ENCODE measurements at places on chromosomes 3 and 15. TPM values are rescaled to one million over a fixed set of nuclear protein-coding genes. Genes with fewer than 3 reads are reported as not detected.

- peak; percentile 33 for DNase-seq
- peaks cover 5% of the 10 kb centered on the region for H3K4me1 ChIP-seq
- H3K27me3 ChIP-seq, result no peaks in the 10 kb centered on the region
Observed at GRCh38 chr3:24145981-24146822, 201.1 kb downstream of the NR1D2 start.

The IL17RB gene
- not detected for total RNA-seq

DNA sequence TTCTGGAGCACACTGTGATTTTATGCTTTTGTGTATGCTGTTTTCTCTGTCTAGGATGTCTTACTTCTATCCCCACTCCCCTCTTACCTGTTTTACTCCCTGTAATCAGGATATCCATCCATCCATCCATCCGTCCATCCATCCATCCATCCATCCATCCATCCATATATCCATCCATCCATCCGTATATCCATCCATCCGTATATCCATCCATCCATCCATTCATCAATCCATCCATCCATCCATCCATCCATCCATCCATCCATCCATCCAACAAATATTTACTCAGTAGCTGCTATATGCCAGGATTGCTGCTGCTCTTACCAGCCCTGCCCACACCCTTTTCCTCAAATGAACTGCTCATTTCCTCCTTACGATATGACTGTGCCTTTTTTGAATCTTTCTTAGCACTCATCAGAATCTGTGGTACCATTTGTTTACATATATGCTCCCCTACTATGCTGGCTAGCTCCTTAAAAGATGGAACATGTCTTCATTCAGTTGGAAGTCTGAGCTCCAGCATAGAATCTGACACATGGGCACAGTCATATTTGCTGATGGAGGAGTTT is 35.2 kb downstream of the USP13 start:
- no peak overlapping the region for H3K4me3 ChIP-seq
- DNase-seq, result no peak
- H3K27ac ChIP-seq, result no peak overlapping the region
- H3K27me3 ChIP-seq, result no peaks in the 10 kb centered on the region

DNA sequence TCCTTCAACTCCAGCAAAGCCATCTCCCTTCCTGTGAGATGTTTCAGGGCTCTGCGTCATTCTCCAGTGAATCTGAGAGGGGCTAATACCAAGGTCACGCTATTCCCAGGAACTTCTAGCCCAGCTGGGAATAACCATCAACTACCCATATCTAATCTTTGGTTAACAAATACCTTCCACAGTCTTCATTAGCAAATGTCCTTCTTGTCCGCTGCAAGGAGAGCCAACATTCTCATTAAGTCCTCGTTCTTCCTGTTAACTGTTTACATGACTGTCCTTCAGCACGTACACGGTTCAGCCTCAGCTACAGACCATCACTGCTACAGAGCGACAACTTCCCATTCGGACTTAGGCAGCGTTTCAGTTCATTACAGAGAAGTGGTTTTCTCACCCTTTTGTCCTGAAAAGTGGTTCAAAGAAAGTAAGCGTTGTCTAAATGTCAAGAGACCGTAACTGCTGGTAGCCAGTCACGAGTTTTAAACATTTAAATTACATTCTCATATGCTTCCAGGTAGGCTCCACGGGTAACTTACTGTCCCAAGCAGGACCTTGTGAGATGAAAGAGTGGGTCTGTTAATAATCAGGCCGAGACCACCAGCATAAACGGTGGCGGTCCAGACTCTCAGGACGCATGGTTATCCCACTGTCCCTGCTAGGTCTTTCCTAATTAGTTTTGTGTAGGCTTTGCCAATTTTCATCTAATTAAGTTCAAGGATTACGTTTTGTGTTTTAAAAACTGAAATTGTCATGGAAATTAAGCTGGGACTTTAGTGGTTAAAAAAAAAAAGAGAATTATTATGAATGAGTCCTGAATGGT is 63.8 kb downstream of the CHSY1 start:
- no peak for DNase-seq
- H3K4me1 ChIP-seq, result peaks cover 15% of the 10 kb centered on the region
- no peak overlapping the region for H3K27ac ChIP-seq
- no peaks in the 10 kb centered on the region for H3K36me3 ChIP-seq
- H3K27me3 ChIP-seq, result no peaks in the 10 kb centered on the region
- no peak overlapping the region for H3K4me3 ChIP-seq

- DNase-seq, result no peak
- no peak overlapping the region for H3K4me3 ChIP-seq
- H3K4me1 ChIP-seq, result no peaks in the 10 kb centered on the region
Observed at GRCh38 chr15:41957021-41957897, 15.1 kb downstream of the EHD4 start.

The CA12 gene
- total RNA-seq, result 0.68 TPM

The EPHB1 gene
- total RNA-seq, result 0.61 TPM

- no peaks in the 10 kb centered on the region for H3K27me3 ChIP-seq
- no peak overlapping the region for H3K27ac ChIP-seq
- no peaks in the 10 kb centered on the region for H3K4me1 ChIP-seq
- no peaks in the 10 kb centered on the region for H3K36me3 ChIP-seq
Observed at GRCh38 chr3:27289769-27290413, 79.3 kb downstream of the NEK10 start.

DNA sequence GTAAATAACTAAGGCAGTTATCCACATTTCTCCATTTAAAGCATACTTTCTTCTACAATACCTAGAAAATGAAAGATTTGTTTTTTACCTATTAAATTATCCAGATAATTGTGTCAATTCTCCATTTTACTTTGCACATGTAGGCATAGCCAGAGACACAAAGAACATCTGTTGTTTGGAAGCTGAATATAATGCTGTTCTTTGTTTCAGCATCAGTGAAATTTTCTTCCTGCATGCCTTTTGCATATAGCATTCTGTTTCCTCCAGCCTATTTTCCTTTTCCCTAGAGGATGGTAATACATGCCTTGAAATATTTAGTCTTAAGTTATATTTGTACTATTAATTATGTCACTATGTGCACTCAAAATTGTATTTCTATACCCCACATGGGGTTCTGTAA is 233.7 kb downstream of the CNTN6 start:
- no peaks in the 10 kb centered on the region for H3K36me3 ChIP-seq
- H3K4me1 ChIP-seq, result peaks cover 9% of the 10 kb centered on the region
- no peak overlapping the region for H3K4me3 ChIP-seq
- H3K27ac ChIP-seq, result no peak overlapping the region
- no peaks in the 10 kb centered on the region for H3K27me3 ChIP-seq

DNA sequence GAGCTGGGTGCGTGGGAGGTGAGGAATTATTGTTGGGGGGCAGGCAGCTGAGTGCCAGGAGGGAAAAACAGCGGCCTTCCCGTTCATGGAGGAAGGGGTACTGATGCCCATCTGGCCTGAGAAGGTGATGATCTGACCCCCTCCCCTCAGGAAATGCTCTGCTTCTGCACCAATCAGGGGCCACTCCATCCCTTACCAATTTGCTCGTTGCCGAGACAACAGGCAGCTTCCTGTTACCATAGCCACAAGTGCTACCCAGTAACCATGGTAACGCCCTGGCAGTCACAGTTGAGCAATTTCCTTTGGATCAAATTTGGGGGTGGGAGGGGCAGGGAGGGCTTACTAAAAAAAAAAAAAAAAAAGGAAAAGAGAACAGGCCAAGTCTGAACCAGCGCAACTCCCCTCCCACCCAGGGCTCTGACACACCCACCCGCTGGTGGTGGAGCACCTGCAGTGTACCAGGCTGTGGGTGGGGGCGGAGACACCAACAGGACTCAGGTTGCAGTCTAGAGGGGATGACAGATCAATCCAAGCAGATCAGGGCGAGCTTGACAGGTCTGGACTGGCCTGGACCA is 13.7 kb downstream of the CELF6 start:
- no peaks in the 10 kb centered on the region for H3K36me3 ChIP-seq
- DNase-seq, result peak; percentile 65
- peaks cover 21% of the 10 kb centered on the region for H3K27me3 ChIP-seq
- H3K4me1 ChIP-seq, result no peaks in the 10 kb centered on the region
- H3K27ac ChIP-seq, result no peak overlapping the region

DNA sequence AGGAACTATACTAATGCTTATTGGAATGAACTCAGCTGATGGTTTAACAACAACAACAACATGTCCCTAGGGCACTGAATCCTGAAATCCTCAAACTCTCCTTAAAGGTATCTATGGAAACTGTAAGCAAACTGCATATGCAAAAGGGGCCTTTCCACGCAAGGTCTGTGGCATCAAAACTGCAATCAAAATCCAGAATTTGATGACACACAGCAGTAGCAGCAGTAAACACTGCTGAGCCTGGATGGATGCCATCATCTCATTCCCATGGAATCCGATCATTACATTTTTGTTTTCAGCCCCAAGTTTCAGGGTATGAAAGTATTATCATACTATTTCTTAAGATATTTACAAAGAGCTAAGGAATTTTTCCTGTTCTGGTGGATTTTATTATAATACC is 399.7 kb downstream of the VPS13C start:
- no peaks in the 10 kb centered on the region for H3K27me3 ChIP-seq
- H3K36me3 ChIP-seq, result no peaks in the 10 kb centered on the region
- no peak overlapping the region for H3K4me3 ChIP-seq
- H3K27ac ChIP-seq, result no peak overlapping the region
- DNase-seq, result no peak

GRCh38 chr3:8658306-8659212 is 14.0 kb upstream of the SSUH2 start:
- no peaks in the 10 kb centered on the region for H3K4me1 ChIP-seq
- no peaks in the 10 kb centered on the region for H3K27me3 ChIP-seq
- H3K36me3 ChIP-seq, result no peaks in the 10 kb centered on the region
